Endodermal cell (in vitro differentiated cells): ENCODE measurements at places on chromosomes 6 and 20.
A peak's percentile ranks its signal among the peaks of the same experiment; 100 is the strongest.

DNA sequence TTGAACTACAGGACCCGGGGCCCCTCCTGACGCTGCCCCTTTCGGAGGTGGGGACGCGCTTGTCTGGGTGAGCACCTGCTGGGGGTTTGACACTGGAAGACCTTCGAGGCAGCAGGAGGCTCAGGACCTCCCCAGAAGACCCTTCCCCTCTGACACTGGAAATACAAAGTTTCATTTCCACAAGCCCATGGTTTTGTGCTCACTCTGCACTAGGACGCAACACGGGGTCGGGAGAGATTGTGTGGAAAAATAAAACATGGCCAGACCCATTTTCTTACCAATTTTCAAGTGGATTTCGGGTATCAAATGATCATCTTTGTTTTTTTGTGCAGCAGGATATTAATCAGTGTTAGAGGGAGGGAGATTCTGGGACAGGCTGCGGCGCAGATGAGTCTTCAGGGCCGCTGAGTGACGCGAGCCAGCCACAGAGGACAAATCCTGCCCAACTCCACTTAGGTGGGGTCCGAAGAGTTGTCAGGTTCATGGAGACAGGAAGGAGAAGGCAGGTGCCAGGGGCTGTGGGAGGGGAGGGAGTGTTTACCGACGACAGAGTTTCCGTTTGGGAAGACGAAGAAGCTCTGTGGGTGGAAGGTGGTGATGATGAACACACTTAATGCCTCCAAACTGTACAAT is 160.0 kb upstream of the AFDN start:
- no peak for DNase-seq

GRCh38 chr6:41356825-41357224 is 21.4 kb downstream of the NCR2 start:
- DNase-seq: no peak

DNA sequence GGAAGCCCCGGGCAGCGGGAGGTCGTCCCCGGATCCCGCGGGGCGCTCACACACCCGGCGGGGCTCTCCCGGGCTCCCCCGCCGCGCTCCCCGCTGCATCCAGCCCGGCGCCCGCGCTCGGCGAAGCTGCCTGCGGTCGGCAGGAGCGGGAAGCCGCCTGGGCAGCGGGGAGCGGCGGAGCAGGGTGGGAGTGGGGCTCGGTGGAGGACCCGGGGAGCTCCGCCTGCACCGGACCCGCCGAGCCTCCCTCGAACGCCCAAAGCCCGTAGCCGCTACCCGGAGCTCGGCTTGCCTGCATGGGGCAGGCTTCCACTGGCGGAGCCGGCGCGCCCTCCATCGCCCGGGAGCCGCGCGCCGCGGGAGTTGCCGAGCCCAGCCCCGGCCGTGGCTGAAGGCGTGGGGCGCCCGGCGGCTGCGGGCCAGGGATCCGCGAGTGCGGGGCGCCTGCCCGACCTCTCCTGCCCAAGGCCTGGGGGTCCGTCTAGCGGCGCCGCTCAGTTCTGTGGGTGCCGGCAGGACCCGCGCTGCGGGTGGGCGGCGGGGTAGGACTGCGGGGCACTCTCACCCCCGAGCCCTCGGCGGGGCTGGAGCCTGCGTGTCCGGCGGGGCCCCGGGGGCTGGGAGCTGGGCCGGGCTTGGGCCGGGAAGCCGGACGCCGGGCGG is 671 bp downstream of the CDH4 start:
- peak; percentile 70 for DNase-seq

DNA sequence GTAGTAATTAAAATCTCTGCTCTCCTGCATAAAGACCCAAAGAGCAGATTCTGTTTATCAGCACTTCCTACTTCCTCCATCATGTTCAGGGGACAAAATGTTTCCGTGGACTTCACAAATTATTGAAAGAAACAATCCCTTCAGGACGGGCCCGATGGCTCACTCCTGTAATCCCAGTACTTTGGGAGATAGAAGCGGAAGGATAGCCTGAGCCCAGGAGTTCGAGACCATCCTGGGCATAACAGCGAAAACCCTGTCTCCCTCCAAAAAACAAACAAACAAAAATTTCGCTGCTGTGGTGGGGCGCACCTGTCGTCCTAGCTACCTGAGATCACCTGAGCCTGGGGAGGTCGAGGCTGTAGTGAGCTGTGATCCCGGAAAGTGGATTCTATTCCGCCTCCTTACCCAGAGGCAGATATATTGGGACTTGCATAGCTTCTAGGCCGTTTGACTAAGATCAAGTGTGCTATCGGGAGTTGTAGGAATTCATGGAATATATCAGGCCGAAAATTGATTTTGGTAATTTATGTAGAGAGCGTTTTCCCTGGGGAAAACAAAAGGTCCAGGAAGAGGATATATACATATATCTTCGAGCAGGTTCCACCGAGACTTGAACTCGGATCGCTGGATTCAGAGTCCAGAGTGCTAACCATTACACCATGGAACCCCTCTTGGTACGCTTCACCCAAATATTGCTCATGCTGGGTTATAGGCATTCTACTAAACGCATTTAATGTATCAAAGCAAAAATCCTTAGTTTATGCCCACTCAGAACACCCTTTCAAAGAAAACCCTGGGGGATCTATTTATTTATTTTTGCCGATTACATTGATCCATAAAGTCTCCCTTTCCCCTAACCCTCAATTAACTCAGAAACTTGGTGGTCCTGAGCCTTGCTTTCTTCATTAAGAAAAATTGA is 74.5 kb upstream of the ZNF184 start:
- peak; percentile 85 for DNase-seq

GRCh38 chr20:1272368-1273100 is 6.4 kb downstream of the SNPH start:
- no peak for DNase-seq

DNA sequence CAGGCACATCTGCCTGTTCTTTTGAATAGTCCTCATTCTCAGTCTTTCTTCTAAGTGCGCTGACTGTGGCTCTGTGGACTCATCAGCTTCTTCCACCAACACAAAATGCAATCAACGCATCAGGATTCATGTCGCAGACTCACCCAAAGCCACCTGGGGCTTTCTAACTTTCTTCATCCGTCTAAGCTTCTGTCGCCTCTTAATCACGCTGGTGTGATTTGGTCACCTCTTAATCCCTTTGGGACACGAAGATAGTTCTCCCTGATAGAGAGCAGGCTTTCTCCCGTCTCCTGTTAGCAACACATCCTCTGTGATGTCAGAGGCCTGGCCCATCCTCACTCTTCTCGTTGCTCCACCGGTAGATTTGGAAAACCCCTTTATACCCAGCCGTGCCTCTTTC is 78.0 kb upstream of the FOXQ1 start:
- peak; percentile 47 for DNase-seq

DNA sequence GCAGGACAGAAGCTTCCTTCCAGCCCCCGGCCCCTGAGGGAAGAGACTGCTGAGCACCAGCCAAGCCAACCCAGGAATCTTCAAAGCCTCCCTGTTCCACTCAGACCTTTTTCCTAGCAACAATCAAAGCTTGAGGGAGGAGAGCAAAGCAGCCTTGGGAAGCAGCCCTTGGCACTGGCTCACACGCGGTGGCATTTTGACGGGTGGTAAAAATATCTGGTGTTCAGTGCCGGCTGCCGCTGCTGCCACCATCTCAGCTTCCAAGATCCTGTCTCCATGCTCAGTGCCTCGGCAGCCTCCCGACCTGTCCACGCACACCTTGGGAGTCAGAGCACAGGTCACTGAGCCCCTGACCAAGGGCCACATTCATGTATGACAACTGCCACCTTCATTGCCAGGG is 170.1 kb downstream of the LRFN2 start:
- no peak for DNase-seq

DNA sequence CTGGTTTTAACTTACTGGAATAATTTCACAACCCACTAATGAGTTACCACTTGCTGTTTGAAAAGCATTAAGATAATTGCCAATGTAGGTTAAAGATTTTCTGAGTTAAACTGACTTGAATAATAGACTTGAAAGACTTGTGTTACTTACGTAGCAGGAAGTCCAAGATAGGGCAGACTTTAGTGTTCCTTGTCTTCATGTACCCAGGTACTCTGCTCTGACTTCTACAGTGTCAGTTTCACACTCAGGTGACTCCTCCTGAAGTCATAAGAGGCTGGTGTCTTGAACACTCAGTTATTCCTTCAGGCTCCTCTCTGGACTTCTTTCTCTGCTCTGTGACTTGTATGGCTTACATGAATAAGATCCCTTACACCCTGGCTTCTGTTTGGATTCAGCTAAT is 76.3 kb upstream of the SGK1 start:
- no peak for DNase-seq

DNA sequence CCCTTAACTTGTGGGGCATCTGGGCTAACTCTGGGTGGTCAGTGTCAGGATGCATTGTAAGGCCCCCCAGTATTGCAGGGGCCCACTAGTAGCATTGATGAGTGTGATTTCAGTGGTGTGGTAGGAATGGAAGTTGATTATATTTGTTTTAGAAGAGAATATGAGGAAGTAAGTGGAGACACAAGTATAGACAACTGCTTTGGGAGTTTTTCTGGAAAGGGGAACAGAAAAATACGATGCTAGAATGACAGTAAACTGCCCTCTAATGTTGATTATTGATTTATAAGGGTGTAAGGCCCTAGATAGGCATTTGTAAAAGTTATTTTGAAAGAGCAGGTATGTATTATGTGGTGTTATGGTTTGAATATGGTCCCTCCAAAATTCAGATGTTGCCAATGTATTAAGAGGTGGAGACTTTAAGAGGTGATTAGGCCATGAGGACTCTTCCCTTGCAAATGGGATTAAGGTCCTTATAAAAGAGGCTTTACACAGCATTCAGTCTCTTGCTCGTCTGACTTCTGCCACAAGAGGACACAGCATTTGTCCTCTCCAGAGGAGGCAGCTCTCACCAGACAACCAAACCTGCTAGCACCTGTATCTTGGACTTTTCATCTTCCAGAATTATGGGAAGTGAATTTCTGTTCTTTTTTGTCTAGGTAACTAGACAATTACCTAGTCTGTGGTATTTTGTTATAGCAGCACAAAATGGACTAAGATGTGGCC is 135.9 kb upstream of the DTNBP1 start:
- DNase-seq: no peak

- DNase-seq: no peak
These were observed 185.0 kb downstream of the AIG1 start for GRCh38 chr6:143245656-143246055.

GRCh38 chr6:20334334-20334733 is 67.3 kb upstream of the E2F3 start:
- DNase-seq: peak; percentile 66

DNA sequence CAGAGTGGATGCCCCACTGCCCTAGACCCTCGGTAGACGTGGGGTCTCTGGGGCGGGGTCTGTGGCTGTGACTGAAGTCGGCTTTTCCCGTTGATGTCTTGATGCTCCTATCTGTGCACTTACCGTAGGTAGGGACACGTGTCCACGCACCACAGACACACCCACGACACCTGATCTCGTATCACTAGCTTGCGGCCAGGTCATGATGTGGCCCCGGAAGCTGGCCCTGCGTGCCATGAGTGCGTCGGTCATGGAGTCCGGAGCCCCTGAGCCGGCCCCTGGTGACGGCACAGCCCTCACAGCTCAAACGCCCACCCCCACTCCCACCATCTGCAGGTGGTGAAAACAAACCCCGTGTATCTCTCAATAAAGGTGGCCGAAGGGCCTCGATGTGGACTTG is 33.9 kb upstream of the MRGBP start:
- DNase-seq: no peak

DNA sequence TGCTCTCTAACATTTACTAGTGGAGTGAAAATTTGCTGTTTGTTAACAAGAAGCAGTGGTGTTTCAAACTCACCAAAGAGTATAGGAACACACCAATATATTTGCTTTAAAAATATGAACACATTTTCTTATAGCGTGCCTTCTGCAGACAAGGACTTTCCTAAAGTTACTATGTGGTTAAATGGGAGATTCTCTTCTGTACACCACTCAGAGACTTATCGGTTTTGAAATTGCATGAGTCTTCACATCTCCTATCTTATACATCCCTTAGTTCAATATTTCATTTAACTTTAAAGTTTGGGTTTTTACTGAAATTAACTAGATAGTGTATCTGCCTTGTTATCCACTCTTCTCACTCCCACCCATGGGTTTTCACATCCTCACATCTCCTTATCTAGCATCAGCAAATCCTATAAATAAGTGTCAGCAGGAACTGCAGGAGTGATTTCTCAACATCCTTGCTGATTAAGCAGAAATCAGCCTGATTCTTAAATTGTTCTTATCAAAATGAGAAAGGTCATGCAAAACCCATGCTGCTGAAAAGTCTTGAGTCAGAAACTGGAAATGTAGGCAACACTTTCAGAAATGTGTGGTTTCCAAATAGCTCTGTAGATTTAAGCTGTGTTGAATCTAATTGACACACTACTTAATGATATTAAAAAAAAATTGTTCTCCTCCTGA is 1075.6 kb upstream of the GJE1 start:
- no peak for DNase-seq

DNA sequence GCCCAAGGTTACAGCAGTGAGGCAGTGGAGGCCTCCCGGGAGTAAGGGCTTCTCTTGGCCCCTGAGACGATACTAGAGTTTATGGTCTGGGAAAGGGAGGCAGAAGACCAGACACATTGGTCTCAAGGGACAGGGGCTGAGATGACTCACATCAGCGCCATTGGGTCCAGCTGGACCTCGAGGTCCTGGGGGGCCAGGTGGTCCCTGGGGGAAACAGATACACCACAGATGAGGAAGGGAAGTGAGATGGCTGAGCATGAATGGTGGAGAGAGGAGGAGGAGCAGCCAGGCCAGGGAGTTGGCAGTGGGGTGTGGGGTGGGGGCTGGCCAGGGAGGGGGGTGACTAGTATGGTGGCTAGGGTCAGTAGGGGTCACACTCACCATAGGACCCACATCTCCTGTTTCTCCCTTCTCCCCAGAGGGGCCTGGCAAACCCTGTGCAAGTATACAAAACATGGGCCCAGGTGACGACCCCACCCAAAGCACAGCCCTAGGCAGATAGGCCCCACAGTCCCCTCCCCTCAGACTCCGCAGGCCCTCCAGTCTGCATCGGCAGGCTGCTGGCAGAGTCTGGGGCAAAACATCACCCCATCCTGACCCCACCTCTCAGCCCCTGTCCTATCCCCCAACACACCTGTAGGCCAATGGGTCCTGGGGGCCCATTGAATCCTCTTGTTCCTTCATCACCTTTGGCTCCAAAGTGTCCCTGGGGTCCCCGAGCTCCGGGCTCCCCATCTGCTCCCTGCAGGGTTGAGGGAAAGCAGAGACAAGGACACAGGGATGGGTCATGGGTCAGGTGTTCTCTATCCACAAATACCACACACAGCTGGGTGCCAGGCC is 21.9 kb downstream of the COL11A2 start:
- no peak for DNase-seq
